Activated CD4-positive, alpha-beta T cell treated with anti-CD3 and anti-CD28 coated beads, Interleukin-2, amount 50 U/mL, for 1 hour (primary cell): ENCODE measurements at places on chromosomes 1 and 21.

- DNase-seq, result no peak
Measured at GRCh38 chr1:42952303-42953001, 6.2 kb downstream of the SLC2A1 start.

DNA sequence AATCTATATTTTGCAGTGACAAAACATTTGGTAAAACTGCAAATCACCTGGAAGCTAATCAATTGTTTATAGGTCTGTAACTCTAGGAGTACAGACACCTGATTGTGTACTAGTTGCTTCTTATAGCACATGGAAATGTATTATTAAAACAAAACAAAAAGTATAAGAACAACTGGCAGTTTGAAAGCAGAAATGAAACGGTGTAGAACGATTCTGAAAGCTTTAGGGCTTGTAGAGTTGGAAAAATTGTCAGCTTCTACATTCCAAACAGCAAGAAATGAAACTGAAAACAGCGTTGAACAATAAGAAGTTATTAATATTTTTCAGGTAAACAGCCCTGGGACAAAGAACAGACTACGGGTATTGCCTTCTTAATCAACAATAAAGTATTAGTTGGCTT is 273.3 kb downstream of the OLFM3 start:
- no peak for DNase-seq

- DNase-seq, result no peak
Measured at GRCh38 chr21:45465611-45466329, 60.8 kb downstream of the COL18A1 start.

- DNase-seq, result no peak
Measured at GRCh38 chr1:226577401-226578180, 29.0 kb downstream of the STUM start.

DNA sequence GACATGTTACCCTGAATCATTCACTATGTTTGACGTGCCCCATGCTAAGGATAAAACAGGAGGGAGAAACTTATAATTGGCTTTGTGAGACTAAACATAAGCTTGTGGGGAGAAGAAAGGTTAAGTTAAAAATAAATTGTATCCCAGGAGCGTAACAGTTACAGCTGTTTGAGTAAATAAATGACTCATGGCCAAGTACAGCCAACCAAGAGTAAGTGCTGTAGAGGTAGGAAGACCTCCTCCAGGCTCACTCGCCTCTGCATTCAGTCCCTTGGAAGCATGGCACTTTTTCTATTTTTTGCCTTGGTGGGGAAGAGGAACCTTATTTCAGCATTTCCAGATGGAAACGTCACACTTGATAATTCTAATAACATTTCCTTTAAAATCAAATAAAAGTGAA is 116.5 kb downstream of the ZP4 start:
- DNase-seq, result no peak

DNA sequence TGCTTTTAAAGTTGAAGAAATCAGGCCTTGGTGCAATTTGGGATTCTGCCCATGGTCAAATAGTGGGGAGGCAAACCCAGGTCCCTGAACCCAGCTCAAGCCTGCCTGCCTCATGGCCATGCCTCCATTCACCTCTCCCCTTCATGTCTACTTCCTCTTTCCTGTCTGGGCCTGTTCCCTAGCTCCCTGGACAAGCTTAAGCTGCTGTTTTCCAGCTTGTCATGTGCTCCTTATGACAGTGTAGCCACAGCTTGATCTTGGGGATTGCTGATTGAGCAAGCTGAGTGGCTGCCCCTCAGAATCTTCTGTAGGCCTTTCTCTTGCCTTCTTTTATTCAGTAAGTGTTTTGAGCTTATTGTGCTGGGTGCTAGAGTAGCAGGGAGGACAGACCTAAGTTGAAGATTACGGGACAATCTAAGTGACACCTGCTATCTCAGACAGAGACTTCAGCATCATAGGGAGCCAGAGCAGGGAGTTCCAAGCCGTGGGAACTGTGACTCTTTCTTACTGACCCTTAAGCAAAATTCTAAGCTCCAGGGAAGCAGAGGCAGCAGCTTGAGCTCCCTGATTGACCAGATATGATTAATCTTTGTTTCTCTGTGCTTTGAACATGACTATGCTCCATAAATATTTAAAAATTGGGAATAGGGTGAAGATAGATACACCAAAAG is 520 bp upstream of the MR1 start:
- peak; percentile 17 for DNase-seq

DNA sequence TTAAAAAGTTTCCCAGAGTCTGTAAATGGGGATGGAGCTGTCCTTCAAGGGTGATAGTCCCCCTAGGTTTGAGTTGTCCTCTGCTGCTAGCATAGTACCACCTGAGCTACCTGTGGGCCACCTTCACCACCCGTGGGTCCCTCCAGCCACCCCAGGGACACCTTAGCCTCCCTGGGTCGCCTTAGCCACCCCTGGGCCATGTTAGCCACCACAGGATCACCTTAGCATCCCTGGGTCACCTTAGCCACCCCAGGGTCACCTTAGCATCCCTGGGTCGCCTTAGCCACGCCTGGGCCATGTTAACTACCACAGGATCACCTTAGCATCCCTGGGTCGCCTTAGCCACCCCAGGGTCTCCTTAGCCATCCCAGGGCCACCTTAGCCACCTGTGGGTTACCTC is 67.1 kb downstream of the ADARB1 start:
- DNase-seq, result no peak

DNA sequence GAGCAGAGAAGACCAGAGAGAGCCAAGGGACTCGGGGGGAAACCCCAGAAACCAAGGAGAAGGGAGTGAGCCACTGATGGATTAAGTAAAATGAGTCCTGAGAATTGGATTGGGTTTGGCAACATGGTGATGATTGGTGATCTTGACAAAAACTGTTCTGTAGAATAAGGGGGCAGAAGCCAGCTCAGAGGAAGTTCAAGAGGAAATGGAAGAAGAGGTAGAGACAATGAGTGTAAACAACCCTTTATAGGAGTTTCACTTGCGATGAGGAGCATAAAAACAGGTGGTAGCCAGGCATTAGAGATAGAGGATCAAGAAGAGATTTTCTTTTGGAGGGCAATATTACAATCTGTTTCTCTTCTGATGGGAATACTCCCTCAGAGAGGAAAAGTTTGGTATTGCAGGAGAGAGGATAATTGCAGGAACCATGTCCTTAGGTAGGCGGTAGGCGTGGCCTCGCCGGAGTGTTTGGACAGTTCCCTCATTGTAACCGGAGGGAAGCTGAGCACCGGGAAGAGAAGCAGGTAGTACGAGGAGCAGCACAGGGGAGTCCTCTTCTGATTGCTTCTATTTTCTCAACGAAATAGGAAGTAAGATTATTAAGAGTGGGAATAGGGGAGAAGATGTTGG is 68.4 kb upstream of the TENT5C start:
- DNase-seq, result no peak

- DNase-seq, result no peak
Measured at GRCh38 chr1:89681045-89681729, 48.3 kb downstream of the LRRC8C start.

- DNase-seq, result no peak
Measured at GRCh38 chr21:27838573-27838972, 871.7 kb upstream of the ADAMTS5 start.

DNA sequence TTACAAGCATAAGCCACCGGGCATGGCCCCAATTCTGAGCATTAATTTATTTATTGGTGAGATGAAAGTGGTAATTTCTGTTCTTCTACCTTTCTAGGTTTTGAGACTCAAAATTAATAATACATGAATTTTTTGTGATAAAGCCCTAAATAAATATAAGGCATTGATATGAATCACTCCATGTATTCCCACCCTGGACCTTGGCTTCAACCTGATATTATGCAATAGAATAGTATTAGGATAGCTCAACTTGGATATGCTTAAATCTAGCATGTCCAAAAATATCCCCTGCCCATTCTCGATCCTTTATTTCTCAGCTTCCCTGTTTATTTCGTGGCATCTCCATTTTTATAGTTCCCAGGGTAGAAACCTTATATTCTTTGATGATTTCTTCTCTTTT is 2.5 kb downstream of the AGL start:
- no peak for DNase-seq

DNA sequence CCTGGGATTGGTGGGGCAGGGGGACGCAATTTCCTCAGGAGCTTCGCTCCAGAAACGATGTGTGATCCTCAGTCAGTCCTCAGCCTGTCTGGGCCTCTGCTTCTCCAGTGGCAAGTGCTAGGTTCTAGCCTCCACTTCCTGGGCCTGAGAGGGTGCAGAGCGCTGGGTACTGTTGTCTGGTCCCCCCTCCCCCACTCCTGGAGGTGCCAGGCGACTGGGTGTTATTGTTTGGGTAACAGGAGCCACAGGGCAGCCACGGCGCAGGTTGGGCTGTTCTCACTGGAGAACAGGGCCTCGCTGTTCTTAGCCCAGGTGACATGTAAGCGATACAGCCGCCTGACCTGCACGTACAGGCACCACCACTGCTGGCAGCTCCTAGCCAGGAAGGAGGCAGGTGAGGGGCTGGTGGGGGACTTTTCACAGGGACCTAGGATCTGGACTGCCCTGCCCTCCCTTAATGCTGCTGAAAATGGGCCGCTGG is 2.1 kb downstream of the RPS6KA1 start:
- no peak for DNase-seq

- DNase-seq, result no peak
Measured at GRCh38 chr1:116365353-116365780, 7.7 kb upstream of the ATP1A1 start.

GRCh38 chr1:182600745-182601415 is 3.3 kb downstream of the RGS16 start:
- DNase-seq, result no peak

DNA sequence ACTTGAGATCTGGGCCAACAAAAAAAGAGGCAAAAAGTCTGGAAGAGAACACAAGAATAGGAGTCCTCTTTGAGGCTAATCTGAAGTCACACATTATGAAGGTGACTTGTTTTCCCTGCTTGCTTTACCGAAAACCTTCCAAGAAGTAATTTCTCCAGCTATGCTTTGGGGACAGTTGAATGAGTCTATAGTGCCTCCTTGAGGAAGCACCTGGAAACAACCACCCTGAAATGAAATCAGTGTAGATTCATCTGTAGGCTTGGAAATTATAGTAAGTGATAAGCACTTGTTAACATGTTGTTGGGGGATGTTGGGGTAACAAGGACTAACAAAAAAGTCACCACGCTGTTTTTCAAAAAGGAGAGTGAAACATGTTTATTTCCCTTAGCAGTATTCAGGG is 23.4 kb upstream of the RPTN start:
- DNase-seq, result no peak

- no peak for DNase-seq
Measured at GRCh38 chr1:93976711-93977597, 67.7 kb upstream of the GCLM start.

- no peak for DNase-seq
Measured at GRCh38 chr1:17196496-17197185, 8.3 kb upstream of the PADI1 start.

DNA sequence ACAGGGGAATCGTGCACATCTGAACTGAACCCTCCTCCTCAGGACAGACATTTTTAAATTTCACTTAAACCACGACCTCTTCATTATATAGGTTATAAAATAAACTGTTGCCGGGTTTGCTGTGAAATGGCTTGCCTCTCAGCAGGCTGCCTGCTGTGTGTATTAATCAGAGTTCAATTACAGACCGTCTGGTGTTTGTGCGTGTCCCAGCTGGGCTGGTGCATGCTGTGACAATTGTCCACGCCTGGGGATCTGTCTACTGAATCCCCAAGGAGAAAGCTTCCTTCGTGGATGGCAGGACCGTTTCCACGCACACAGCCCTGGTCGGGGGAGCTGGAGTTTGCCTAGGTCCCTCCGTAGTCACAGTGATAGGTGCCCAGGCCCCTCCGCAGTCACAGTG is 13.4 kb upstream of the AGPAT3 start:
- DNase-seq, result no peak

DNA sequence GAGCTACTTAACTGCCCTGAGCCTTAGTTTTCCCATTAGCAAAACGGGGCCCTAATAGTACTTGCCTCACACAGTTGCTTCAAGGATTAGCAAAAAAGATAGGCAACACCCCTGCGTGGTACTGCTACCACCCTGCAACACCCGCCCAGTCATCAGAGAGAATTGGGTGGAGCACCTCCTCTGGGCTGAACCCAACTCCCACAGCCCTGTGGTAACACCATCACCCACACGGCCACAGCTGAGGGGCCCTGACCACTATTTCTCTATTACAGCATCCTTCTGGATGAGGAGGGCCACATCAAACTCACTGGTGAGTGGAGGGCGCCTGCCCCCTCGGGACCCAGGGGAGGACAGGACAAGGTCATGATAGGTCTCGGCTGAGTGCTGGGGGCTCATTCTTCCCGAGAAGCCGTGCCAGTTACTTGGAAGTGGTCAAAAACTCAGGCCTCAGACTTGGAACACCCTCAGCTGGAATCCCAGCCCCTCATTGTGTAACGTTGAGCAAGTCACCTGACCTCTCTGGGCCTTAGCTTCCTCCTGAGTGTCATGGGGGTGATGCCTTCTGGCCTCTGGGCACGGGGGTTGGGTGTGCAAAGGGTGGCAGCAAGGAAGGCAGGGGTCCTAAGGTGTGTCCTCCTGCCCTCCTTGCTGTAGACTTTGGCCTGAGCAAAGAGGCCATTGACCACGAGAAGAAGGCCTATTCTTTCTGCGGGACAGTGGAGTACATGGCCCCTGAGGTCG is 24.6 kb downstream of the RPS6KA1 start:
- no peak for DNase-seq

GRCh38 chr1:71561206-71561605 is 480.4 kb upstream of the ZRANB2 start:
- DNase-seq, result no peak

- no peak for DNase-seq
Measured at GRCh38 chr1:10918531-10918930, 93.9 kb upstream of the TARDBP start.

GRCh38 chr1:45516465-45516864 is 5.2 kb downstream of the PRDX1 start:
- no peak for DNase-seq

GRCh38 chr1:34415140-34415539 is 238.4 kb downstream of the C1orf94 start:
- DNase-seq, result no peak

- no peak for DNase-seq
Measured at GRCh38 chr1:94323311-94324177, 86.2 kb upstream of the ARHGAP29 start.

GRCh38 chr1:27126391-27126790 is 28.5 kb downstream of the SLC9A1 start:
- no peak for DNase-seq

DNA sequence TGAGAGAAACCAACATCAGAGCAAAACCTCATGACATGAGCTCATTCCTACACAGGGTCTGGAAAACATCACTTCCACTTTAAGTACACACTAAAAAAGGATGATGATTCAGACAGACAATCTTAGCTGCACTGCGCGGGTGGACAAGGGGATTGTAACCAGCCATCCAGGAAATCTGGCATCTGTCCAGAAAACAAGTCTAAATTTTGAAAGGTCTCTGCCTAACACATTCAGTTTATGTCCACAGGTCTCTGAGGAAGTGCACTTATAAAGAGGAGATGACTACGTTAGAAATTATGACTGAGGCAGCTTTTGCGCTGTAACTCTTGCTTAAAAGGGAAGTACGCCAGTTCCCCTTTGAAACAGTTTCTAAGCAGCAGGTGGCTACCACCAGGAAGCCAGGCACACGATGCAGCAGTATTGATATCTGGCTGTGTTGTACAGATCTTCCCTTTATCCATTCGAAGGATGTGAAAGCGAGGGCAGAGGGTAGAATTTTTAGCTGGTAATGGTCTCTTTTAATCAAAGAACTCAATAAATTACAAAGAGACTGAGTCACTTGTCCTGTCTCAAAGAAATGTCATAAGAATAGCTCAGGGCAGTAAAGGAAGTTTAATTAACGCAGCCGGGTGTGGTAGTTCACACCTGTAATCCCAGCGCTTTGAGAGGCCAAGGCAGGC is 128.0 kb downstream of the SETD4 start:
- no peak for DNase-seq
